ENCODE measurements at places on chromosomes 6 and 20.

- DNase-seq: peak; percentile 76
Measured at GRCh38 chr6:130885392-130886192, 58.4 kb downstream of the SMLR1 start.

DNA sequence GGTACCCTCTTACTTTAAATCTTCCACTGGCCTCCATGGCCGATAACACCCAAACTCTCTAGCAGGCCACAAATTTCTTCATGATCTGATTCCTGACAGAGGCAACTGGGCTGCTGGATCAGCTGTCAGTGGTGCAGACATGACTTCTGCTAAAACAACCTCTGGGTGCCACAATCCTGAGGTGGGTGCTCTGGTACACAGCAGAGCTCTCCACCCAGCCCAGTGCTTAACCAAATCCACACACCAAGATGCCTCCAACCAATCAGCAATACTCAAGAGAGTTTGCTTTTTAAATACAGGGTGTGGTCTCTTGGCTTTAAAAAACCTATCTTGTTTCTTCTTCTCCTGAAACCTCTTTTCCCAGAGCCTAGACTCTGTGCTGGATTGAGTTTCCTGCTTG, 126.6 kb upstream of the SPACA1 start:
- DNase-seq: no peak

DNA sequence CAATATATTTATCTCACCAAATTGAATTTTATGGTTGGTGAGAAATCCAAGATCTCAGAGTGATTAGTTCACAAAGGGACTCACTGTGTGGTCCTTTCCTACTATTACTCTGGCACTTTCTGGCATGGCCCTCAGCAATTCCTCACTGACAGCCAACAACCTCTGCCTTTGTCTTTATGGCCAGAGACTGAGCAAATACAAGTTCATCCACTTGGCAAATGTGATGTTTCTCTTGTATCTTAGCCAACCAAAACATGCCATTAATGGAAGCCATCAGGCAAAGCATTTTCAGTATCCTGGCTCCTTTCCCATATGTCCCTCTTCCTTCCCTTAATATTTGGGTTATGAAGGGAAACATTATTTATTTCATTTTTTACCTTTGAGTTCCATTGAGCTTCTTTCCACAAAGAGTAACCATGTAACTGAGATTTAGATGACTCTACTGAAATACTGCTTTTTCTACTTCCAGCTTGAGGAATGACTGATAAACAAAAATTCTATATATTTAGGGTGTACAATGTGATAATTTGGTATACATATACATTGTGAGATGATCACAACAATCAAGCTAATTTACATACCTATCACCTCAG, 30.8 kb upstream of the SMLR1 start:
- no peak for DNase-seq

DNA sequence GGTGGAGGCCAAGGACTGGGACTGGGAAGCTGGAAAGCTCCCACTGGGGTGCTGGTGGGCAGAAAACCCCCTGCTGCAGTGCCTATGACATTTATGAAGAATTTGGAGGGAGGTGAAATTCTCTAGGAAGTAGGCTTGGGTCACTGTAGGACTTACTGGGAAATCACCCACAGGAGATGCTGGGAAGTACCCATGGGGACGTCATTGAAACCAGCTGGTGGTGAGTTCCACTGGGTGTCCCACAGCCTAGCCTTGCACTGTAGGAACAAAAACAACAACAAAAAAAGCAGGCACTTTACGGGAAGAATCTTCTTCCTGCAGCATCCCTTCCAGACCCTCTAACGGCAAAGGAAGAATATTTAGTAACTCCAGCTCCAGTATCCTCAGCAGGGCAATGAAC, 26.2 kb downstream of the VIP start:
- no peak for DNase-seq

- no peak for DNase-seq
Measured at GRCh38 chr6:140319209-140319608, 944.8 kb upstream of the CITED2 start.

DNA sequence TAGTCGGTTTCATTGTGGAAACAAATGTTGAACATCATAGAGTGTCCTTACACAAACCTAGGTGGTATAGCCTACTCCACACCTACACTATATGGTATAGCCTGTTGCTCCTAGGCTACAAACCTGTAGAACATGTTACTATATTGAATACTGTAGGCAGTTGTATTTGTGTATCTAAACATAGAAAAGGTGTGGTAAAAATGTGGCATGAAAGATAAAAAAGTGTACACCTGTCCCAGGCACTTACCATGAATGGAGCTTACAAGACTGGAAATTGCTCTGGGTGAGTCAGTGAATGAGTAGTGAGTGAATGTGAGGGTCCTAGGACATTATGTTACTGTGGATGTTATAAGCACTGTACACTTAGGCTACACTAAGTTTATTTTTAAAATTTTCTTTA, 103.0 kb downstream of the ZFAND3 start:
- DNase-seq: no peak
